ENCODE measurements at places on chromosomes 7 and 10. TPM values are rescaled to one million over a fixed set of nuclear protein-coding genes. Genes with fewer than 3 reads are reported as not detected.
A peak's percentile ranks its signal among the peaks of the same experiment; 100 is the strongest.

DNA sequence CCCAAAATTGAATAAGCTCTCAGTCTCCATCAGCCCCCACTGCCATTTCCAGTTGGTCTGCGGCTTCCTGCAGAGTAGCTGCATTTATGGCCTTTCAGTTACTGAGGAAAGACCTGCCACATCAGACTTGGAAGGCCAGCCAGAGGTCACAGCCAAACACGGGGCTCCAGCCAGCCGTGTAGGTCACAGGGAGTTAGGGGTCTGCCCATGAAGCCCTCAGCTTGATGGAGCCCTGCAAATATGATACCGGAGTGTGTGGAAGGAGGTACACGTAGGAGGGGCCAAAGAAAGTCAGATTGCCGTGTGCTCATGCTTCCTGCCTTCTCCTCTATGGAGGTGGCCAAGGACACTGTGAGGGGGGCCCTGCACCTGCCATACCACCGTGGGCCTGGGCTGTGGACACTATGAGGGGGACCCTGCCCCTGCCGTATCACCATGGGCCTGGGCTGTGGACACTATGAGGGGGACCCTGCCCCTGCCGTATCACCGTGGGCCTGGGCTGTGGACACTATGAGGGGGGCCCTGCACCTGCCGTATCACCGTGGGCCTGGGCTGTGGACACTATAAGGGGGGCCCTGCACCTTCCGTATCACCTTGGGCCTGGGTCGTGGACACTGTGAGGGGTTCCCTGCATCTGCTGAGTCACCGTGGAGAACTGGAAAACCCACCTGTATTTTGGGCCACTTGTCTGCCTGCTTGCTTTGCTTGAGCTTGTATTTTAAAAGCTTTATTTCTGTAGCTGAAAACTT is 335.7 kb upstream of the SHH start:
- H3K4me1 ChIP-seq = no peaks in the 10 kb centered on the region
- no peaks in the 10 kb centered on the region for H3K36me3 ChIP-seq
- no peak for DNase-seq
- no peak overlapping the region for H3K4me3 ChIP-seq

The AVL9 gene
- 50.0 TPM for total RNA-seq

- no peak overlapping the region for H3K4me3 ChIP-seq
- no peak overlapping the region for H3K27ac ChIP-seq
- no peak for DNase-seq
Observed at GRCh38 chr10:23910291-23910690, 298.6 kb upstream of the KIAA1217 start.

DNA sequence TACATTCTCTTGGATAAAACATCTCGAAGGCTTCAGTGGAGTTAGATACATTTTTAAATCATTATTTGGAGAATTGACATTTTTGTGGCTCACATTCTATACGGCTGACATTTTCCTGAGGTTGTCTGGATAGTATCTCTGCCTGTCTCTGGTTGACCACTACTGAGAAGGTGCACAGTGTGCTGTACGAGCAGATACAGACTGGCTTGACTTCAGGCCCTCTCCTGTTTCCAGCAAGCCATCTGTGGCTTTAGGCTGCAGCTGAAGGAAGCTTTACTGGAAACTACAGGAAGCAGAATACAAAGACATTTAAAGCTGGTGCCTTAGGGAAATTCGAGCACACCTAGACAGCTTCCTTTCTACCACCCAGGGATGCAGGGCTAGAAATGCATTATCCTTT is 39.3 kb upstream of the RSU1 start:
- H3K27ac ChIP-seq = no peak overlapping the region
- no peaks in the 10 kb centered on the region for H3K36me3 ChIP-seq
- H3K4me3 ChIP-seq = no peak overlapping the region
- no peaks in the 10 kb centered on the region for H3K4me1 ChIP-seq

GRCh38 chr10:109914966-109915365 is 8.3 kb downstream of the XPNPEP1 start:
- H3K4me3 ChIP-seq = no peak overlapping the region
- H3K27ac ChIP-seq = peak overlapping the region; percentile 72
- peaks cover 37% of the 10 kb centered on the region for H3K4me1 ChIP-seq

The RGR gene
- total RNA-seq = not detected

DNA sequence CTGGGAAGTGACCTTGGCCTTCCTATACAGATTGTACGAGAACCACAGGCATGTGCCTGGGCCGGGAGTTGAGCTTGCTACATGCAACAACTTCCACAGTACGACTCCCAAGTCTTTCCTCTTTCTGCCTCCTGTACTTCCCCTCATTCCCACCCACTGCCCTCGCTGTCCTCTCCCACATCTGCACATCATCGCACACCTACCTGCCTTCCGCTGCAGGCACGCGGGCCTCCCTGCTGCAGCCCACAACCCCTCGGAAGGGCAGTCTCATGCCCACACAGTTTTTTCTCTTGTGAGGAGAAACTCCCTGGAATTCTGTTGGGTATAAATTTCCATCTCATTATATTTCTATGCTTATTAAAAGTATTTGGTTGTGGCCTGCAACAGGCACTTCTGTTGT is 117.2 kb downstream of the ACTR3B start:
- no peak overlapping the region for H3K4me3 ChIP-seq
- H3K27ac ChIP-seq = no peak overlapping the region
- no peaks in the 10 kb centered on the region for H3K27me3 ChIP-seq
- no peaks in the 10 kb centered on the region for H3K36me3 ChIP-seq
- no peak for DNase-seq

- no peak overlapping the region for H3K27ac ChIP-seq
- H3K4me1 ChIP-seq = no peaks in the 10 kb centered on the region
- no peaks in the 10 kb centered on the region for H3K36me3 ChIP-seq
- DNase-seq = no peak
Observed at GRCh38 chr7:54394834-54395233, 147.3 kb upstream of the VSTM2A start.

- no peak overlapping the region for H3K4me3 ChIP-seq
- H3K27me3 ChIP-seq = no peaks in the 10 kb centered on the region
- H3K27ac ChIP-seq = no peak overlapping the region
- H3K4me1 ChIP-seq = no peaks in the 10 kb centered on the region
Observed at GRCh38 chr7:107113866-107114265, 54.9 kb upstream of the HBP1 start.

The NUDCD3 gene
- 50.1 TPM for total RNA-seq

- H3K36me3 ChIP-seq = no peaks in the 10 kb centered on the region
- H3K27ac ChIP-seq = no peak overlapping the region
- no peaks in the 10 kb centered on the region for H3K27me3 ChIP-seq
- no peak for DNase-seq
Observed at GRCh38 chr7:48067475-48067874, 21.6 kb upstream of the UPP1 start.

The EIF3A gene
- 115 TPM for total RNA-seq

The RGS10 gene
- total RNA-seq = 25.7 TPM

The CALML5 gene
- not detected for total RNA-seq

DNA sequence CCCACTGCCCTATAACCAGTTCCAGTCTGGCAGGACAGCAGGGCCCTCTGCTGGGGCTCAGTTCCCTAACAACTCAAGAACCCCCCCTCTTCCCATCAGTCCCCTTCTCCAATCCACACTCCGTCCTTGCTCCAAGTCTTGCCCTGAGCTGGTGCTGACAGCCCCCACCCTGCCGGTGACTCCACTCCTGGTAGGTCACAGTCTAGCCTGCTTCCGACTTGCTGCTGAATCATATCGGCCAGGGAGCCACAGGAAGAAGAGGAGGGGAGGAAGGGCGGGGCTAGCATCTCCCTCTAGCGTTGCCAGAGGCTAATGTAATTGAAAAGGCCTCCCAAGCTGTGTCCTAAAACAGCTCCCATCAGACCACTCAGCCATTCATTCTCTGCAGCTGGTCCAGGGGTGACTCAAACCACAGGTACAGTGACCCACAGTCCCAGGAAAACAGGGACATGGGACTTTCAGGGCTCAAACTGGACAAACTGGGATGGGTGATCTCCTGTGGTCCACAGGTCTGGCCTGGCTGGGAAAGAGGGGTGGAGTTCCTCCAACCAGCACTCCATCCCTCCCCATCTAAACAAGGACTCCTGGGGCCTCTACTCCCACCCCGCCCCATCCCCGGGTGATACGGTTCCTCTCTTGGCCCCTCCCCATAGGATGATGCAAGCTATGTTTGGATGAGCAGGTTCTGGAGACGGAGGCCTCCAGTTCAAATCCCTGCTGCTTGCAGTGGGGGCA is 158.8 kb downstream of the SH3PXD2A start:
- H3K27ac ChIP-seq = no peak overlapping the region
- peak; percentile 75 for DNase-seq
- no peaks in the 10 kb centered on the region for H3K36me3 ChIP-seq
- no peak overlapping the region for H3K4me3 ChIP-seq
- H3K4me1 ChIP-seq = peaks cover 33% of the 10 kb centered on the region
- peaks cover 13% of the 10 kb centered on the region for H3K27me3 ChIP-seq

DNA sequence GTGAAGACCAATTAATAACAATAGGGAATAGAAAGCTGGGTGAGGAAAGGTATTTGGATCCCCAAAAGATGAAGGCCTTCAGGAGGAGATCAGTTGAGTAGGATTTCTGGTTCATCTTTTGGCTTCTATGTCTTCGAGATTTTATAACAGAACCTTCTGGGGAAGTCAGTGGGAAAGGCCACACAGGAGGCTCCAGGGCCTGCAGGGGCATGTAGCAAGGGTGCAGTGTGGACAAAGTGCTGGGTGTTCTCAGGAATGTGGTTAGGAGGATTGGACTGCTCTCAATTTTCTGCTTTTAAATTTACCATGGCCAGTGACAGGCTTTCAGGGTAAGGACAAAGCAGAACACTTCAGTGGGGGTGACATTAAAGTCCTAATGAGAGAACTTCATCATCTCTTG is 378.0 kb downstream of the CCSER2 start:
- H3K4me1 ChIP-seq = no peaks in the 10 kb centered on the region
- no peaks in the 10 kb centered on the region for H3K36me3 ChIP-seq
- no peak for DNase-seq
- no peak overlapping the region for H3K4me3 ChIP-seq
- H3K27me3 ChIP-seq = no peaks in the 10 kb centered on the region
- no peak overlapping the region for H3K27ac ChIP-seq

The GRM3 gene
- not detected for total RNA-seq

- H3K4me3 ChIP-seq = no peak overlapping the region
- no peak overlapping the region for H3K27ac ChIP-seq
- peaks cover 8% of the 10 kb centered on the region for H3K4me1 ChIP-seq
- no peak for DNase-seq
- no peaks in the 10 kb centered on the region for H3K36me3 ChIP-seq
Observed at GRCh38 chr10:52440612-52441285, 126.7 kb downstream of the DKK1 start.

The SLC16A12 gene
- not detected for total RNA-seq

The TRIM73 gene
- total RNA-seq = 10.7 TPM
